HFFc6 (cell line): ENCODE measurements at places on chromosomes 11 and 22. TPM values are rescaled to one million over a fixed set of nuclear protein-coding genes. Genes with fewer than 3 reads are reported as not detected.
A peak's percentile ranks its signal among the peaks of the same experiment; 100 is the strongest.

ACTN3 gene
- 0.07 to 0.09 TPM (median 0.07 TPM) in 3 replicates for total RNA-seq

DNA sequence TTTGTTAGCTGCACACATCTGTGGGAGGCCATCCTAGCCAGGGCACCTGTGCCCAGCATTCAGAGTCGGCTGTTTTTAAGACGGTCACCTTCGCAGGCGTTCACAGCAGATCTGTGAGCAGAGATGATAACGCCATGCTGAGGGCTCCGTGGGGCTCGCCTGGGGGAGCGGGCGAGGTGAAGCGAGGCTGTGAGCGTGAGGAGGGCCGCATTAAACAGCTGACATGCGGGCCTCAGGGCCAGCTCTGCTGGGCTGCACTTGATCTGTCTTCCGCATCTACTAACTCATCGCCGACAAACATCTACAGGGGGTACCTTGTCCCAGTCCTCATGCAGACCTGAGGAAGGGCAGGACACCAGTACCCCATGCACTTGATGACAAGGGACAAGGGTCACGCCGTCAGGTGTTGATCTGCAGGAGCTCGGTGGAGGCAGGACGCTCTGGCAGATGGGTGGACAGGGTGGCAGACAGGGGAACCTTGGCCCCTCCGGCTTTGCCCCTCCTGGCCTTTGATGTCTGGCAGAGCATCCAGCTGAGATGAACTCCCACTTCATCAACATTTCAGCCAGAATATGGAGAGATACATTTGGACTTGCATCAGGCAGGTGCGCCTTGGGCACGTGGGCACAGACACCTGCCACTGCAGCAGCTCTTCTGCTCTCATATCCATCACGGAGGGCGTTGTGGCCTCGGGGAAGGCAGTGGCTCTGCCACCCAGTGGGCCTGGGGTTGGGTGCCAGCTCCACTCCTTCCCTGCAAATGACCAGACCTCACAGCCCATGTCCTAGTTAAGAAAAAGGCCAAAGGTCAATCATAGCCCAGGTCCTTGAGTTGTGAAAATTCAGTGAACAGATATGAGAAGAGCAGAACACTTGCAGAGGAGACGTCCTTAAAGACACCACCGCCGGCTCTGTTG is 822.9 kb downstream of the BRD1 start:
- H3K27ac ChIP-seq = no peak overlapping the region
- peaks cover 2% of the 10 kb centered on the region; the same call in 1 of the 2 replicates for H3K27me3 ChIP-seq
- H3K36me3 ChIP-seq = peaks cover 20% of the 10 kb centered on the region
- no peak for DNase-seq
- H3K4me3 ChIP-seq = no peak overlapping the region
- H3K4me1 ChIP-seq = no peaks in the 10 kb centered on the region

SCGB1C1 gene
- total RNA-seq = not detected in 3 replicates

DNA sequence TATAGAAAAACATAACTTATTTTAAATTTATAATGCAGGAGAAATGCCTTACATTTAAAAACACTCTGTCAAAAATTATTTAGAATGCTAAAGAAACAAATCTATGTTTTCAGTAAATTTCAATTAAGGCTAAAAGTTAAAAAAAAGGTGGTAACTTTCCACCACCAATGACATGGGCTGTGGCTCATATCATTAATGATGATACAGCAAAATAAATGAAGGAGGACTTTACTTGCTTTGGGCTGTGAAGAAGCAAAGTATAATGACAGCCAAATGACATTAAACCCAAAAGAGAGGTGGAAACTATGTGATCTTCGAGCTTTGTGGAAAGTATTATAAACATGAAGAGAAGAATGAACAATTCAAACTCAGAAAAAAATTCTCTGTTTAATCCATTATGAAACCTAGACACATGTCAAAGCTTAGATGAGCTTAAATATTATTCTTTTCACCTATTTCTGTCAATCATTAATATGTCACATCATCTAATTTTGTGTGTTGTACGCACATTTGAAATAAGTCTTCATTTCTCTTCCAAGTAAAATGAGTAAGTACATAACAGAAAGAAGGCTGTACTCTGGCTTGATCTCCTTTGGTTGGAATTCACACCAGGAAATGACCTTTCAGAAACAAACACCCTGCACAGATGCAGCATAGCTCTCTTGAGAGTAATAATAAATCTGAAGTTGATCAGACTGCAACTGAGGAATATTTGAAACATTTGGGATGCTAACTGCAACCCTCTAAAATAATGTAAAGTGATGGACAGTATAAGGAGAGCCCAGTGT is 265.8 kb downstream of the TTC28 start:
- H3K36me3 ChIP-seq = no peaks in the 10 kb centered on the region
- peaks cover 49% of the 10 kb centered on the region for H3K4me1 ChIP-seq
- no peak overlapping the region for H3K27ac ChIP-seq
- H3K27me3 ChIP-seq = no peaks in the 10 kb centered on the region
- no peak overlapping the region for H3K4me3 ChIP-seq
- no peak for DNase-seq

PLAAT3 gene
- total RNA-seq = 7.9 to 10.6 TPM (median 8.9 TPM) in 3 replicates

GRCh38 chr11:66886671-66887221 is 29.9 kb downstream of the LRFN4 start:
- no peak overlapping the region for H3K4me3 ChIP-seq
- H3K27me3 ChIP-seq = peaks cover 3% of the 10 kb centered on the region
- peaks cover 7% of the 10 kb centered on the region for H3K36me3 ChIP-seq
- H3K27ac ChIP-seq = no peak overlapping the region
- H3K4me1 ChIP-seq = peaks cover 32% of the 10 kb centered on the region
- no peak for DNase-seq

MFRP gene
- not detected in 3 replicates for total RNA-seq

TRIM6 gene
- 3.2 to 7.0 TPM (median 5.8 TPM) in 3 replicates for total RNA-seq

- H3K4me3 ChIP-seq = no peak overlapping the region
- H3K27ac ChIP-seq = no peak overlapping the region
- no peaks in the 10 kb centered on the region for H3K36me3 ChIP-seq
- DNase-seq = no peak
- peaks cover 44% of the 10 kb centered on the region for H3K27me3 ChIP-seq
- H3K4me1 ChIP-seq = no peaks in the 10 kb centered on the region
Observed at GRCh38 chr11:44407211-44407996, 97.5 kb upstream of the ALX4 start.

DNA sequence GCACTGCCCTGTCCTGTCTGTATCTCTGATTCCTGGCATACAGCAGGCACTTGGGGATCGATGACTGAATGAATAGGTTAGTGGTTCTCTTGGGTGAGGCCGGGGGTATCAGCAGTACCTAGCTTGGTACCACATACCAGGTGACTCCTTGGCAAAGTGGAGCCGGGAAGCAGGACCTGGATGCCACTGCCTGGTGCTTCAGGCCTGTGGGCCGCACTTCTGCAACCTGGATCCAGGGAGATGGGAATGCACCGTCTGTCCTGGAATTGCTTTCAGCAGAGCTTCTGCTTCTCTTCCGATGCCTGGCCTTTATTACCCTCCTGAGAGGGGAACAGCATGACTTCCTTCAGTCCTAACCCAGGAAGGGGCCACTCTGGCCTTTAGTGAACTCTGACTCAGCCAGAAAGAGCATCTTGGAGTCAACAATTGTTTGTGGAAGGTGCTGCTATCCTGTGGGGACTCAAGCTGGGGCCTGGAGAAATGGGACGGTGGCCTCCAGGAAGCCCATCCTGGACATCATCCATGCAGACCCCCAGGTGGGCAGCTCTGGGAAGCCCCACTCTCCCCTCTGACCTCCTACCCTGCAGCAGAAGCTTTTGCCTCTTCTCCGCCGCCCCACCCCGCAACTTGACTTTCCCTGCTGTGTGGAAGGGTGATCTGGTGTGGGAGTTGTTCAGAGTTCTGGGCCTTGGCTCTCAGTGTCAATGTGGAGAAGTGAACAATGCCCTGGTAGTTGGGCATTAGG is 5.1 kb downstream of the CD82 start:
- no peaks in the 10 kb centered on the region; the same call in 1 of the 2 replicates for H3K27me3 ChIP-seq
- H3K4me1 ChIP-seq = peaks cover 71% of the 10 kb centered on the region
- H3K27ac ChIP-seq = peak overlapping the region; percentile 39; the same call in 1 of the 2 replicates
- no peak for DNase-seq
- no peak overlapping the region for H3K4me3 ChIP-seq

DNA sequence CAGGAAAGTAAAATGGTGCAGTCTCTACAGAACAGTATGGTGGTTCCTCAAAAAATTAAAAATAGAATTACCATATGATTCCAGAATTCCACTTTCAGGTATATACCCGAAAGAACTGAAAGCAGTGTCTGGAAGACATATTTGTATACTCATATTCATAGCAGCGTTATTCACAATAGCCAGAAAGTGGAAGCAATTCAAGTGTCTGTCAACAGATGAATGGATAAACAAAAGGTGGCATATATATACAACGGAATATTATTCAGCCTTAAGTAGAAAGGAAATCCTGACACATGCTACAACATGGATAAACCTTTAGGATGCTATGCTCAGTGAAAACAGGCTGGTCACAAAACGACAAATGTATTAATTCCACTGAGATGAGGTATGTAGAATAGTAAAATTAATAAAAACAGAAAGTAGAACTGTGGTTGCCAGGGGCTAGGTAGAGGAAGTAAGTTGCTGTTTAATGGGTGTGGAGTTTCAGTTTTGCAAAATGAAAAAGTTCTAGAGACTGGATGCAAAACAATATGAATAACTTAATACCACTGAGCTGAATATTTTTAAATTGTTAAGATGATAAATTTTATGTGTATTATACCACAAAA is 14.5 kb downstream of the SAA1 start:
- no peak for DNase-seq
- H3K27me3 ChIP-seq = no peaks in the 10 kb centered on the region; the same call in none of the 2 replicates
- no peak overlapping the region for H3K4me3 ChIP-seq
- H3K27ac ChIP-seq = no peak overlapping the region

GRCh38 chr11:2475136-2475918 is 30.5 kb downstream of the KCNQ1 start:
- no peak overlapping the region for H3K27ac ChIP-seq
- no peak overlapping the region for H3K4me3 ChIP-seq
- DNase-seq = no peak
- peaks cover 9% of the 10 kb centered on the region for H3K27me3 ChIP-seq
- no peaks in the 10 kb centered on the region for H3K4me1 ChIP-seq
- peaks cover 6% of the 10 kb centered on the region; the same call in 1 of the 2 replicates for H3K36me3 ChIP-seq

DNA sequence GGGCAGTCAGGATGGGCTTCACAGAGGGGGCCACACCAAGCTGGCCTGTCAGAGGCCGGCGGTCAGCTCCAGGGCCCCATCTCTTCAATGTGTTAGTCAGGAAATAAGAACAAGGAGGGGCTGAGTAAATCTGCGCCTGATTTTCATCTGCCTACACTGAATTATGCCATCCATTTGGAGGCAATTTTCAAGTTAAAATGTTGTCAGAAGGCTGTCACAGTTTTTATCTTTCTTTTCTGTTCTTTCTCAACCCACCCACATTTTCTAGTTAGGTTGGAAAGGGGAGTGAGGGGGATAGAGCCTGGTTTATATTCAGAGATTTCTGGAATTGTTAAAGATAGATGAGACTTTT is 18.8 kb downstream of the ADORA2A start:
- no peaks in the 10 kb centered on the region for H3K36me3 ChIP-seq
- H3K27me3 ChIP-seq = no peaks in the 10 kb centered on the region; the same call in 1 of the 2 replicates
- DNase-seq = no peak
- H3K27ac ChIP-seq = no peak overlapping the region
- no peak overlapping the region for H3K4me3 ChIP-seq
- peaks cover 13% of the 10 kb centered on the region for H3K4me1 ChIP-seq

SLC29A2 gene
- total RNA-seq = not detected in 2 replicates
